ENCODE measurements at places on chromosomes 16 and 17. TPM values are rescaled to one million over a fixed set of nuclear protein-coding genes. Genes with fewer than 3 reads are reported as not detected.

- DNase-seq = no peak
These were observed 19.3 kb upstream of the RAI1 start for GRCh38 chr17:17661834-17662385.

DNA sequence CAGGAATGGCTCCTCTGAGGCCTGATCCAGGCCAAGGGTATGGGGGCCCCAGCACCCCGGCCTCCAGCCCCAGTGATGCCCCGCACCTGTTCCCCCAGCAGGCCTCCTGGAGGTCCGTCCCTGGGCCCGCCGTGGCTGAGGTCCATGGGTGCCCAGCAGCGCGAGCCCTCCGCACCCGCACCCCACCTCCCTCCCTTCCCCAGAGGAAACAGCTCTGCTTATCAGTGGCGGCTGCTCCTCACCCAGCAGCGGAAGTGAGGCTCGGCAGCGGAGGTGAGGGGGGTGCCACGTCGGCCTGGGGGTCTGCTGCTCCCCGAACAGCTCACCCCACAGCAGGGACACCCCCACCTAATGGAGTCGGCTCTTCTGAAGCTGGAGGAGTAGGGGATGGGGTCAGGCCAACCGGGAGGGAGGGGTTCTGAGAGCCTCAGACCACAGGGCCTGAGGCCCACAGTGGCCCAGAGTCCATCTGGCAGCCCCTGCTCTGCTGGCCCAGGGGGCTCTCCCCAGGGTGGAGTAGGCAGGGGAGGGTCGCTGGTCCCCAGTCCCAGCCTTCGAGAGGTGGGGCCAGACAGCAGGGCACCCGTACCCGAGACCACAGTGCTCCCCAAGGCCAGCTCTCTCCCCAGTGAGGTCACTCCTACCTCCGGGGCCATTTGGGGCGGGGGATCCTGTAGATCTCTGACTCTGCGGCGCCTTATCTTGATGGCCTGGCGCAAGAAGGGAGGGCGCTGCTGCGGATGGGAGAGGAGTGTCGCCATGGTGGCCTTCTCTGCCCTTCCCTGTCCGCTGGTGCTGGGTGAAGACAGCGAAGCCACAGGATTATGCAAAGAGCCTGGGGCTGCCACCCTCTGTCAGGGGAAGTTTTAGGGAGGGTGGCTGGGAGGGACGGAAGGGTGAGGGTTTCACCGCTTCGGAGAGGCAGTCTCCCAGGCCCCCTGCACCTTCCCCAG lies at the start of gene UNC13D:
Gene UNC13D (minus strand): TSS at position 828 of the 953 bp plus-strand sequence. CDS start 67 bp downstream, at position 761.
- DNase-seq = peak; percentile 95

- peak; percentile 12 for DNase-seq
These were observed 22.5 kb downstream of the KCTD19 start for GRCh38 chr16:67304020-67304419.

ABCA6 gene
- total RNA-seq = 5.5 TPM

SLC5A10 gene
- not detected for total RNA-seq

DNA sequence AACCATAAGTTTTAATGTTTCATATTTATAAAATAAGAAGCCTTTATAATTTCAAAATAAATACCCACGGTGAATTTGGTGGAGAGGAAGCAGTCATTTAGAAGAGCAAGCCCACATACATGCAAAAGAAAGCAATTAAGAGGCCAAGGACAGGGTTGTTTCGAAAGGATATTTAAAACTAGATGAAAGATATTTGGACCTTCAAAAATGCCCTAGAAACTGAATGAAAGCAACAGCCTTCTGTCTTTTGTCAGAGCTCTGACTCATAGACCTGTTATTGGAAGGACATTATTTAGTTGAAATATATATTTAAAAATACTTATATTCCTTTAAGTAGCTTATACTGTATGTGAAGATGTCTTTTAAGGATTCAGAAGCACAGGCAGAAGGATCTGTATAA lies 8.6 kb upstream of the METTL9 start:
- no peak for DNase-seq

GID4 gene
- total RNA-seq = 9.8 TPM

GRCh38 chr16:84059111-84059510 lies 16.5 kb upstream of the SLC38A8 start:
- DNase-seq = no peak

TBC1D3L gene
- total RNA-seq = 24.5 TPM

- no peak for DNase-seq
These were observed 330.3 kb upstream of the CDH5 start for GRCh38 chr16:66036184-66036583.

KRTAP16-1 gene
- not detected for total RNA-seq

CSH2 gene
- not detected for total RNA-seq

DNA sequence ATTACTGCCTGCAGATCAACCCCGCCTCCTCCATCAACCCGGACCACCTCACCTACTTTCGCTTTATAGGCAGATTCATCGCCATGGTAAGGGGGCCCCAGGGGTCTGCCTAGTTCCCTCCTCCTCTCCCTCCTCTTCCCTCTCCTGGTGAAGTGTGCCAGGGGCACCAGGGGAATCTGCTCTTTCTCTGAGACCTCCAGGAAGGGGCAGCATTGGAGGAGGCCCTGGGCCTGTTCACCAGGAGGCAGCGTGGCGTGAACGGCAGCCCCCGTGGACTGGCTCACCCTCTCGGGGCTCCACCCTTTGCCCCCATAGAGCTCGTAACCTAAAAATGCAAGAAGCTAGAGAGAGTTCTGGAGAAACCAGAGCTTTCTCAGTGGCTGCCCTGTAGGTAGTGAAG lies 17.1 kb upstream of the CLEC18A start:
- DNase-seq = peak; percentile 29

- DNase-seq = no peak
These were observed 89.0 kb upstream of the CDH5 start for GRCh38 chr16:66277311-66278070.

DNA sequence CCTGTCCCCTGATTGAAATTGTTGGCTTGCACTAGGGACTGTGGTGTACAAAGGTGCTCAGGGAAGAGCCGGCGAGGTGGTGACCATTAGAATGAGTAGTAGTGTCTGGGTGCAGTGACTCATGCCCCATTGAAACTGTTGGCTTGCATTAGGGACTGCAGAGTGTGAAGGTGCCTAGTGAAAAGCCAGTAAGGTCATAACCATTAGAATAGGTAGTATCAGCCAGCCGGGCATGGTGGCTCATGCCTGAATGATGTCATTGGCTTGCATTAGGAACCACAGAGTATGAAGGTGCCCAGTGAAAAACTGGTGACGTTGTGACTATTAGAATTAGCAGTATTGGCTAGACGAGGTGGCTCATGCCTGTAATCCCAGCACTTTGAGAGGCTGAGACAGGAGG lies 78.9 kb downstream of the ABCC6 start:
- no peak for DNase-seq

DNA sequence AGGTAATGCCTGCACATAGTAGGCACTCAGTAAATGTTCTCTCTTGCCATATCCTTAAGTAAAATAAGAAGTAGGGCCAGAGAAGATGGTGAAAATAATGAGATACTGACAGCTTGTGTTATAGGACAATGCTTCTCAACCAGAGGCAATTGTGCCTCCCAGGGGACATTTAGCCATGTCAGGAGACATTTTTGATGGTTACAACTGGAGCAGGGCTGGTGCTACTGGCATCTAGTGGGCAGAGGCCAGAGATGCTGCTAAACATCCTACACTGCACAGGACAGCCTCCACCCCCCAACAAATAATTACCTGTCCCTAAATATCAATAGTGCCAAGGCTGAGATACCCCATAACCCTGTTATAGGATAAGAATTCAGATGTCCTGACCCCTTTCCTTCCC lies 1.7 kb downstream of the RAD51D start:
- DNase-seq = no peak

DNA sequence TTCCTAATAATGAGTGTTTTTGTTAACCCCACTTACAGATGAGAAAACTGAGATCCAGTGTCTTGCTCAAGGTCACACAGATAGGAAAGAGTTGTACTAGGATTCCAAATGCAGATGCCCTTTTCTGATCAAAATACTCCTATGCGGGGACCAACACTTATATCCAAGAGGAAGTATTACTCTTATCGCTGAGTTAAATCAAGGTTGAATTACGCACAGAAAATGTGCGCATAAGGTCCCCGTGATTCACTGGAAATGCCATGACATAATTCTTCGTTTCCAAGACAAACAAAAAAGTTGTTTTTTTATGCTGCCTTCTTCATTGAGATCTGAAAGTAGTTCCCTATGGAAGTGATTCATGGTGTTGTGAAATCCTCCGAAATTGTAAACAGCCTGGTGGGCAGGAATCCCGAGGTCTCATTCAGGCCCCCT lies 463.8 kb upstream of the HSBP1 start:
- DNase-seq = no peak

SSTR5 gene
- total RNA-seq = not detected

- no peak for DNase-seq
These were observed 180.2 kb downstream of the RPTOR start for GRCh38 chr17:80724775-80725266.

DNA sequence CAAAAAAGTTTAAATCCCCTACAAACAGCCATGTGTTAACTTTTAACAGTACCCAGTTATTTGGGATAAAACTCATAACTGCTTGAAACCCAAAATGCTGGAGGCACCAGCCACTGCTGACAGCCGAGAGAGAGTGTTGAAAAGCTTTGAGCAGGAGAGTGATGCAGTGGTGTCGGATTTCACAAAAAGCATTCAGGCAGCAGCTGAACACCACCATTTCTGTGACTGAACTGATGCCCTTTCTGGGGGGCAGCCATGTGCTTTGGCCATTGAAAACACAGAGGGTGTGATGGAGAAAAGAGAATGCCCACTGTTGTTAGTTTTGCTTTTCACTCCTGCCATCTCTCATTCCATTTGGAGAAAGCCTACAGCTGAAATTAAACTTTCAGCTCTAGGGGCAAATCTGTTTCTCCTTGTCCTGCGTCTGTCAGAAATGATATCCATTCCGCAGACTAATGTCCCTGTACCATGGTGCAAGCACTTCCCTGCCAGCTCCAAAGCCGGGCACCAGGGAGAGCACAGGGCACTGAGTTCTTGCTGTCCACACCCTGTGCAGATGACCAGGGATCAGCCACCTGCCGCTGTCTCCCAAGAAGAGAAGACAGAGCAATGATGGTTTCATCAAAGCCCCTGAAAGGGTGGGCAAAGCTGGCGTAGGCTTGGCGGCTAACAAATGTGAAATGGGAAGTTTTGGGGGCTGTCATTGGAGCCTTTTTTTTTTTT lies 16.6 kb upstream of the MLYCD start:
- DNase-seq = no peak

- no peak for DNase-seq
These were observed 139.8 kb downstream of the ENGASE start for GRCh38 chr17:79214459-79214858.

GRAPL gene
- 52.8 TPM for total RNA-seq

GRCh38 chr17:54933921-54934320 lies 33.3 kb downstream of the TOM1L1 start:
- no peak for DNase-seq

- no peak for DNase-seq
These were observed 84.2 kb downstream of the ABCC6 start for GRCh38 chr16:16139061-16139460.

DNA sequence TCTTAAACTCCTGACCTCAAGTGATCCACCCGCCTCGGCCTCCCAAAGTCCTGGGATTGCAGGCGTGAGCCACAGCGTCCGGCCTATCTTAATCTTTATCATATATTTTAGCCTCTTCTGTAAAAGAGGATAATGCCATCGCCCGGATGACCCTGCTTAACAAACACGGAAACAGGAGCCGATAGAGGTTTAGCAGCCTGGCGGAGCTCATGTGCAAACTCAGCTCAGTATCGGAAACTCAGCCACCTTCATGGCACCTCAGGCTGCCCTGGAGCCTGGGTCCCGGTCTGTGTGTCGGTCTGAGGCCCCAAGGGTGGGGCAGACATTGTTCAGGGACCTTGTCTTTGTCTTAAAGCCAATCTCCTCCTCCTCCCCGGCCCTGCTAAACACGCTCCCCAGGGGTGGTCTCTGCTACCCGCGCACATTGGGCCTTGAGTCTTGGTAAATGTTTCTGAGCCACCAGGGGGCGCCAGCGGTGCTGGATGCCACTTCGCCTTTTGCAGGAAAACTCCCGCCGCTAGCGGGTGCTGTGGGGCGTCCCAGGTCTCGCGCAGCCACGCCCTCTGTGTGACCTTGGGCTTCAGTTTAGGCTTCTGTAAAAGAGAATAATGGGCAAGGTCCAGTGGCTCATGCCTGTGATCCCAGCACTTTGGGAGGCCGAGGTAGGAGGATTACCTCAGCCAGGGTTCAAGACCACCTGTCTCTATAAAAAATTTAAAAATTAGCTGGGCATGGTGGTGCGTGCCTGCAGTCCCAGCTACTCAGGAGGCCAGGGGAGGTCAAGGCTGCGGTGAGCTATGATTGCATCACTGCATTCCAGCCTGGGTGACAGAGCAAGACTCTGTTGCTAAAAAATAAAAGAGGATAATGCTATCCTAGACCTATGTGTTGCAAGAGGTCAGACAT lies 2.7 kb downstream of the CETP start:
- DNase-seq = peak; percentile 99

DPEP3 gene
- 1.5 TPM for total RNA-seq

GRCh38 chr17:181245-182049 lies at the start of gene DOC2B:
Gene DOC2B, minus strand, starts transcription at chr17:181650. Its CDS starts 171 bp downstream, at chr17:181479.
- peak; percentile 89 for DNase-seq

GRCh38 chr17:17416400-17417360 lies 60.1 kb upstream of the MED9 start:
- DNase-seq = no peak

ZNF469 gene
- total RNA-seq = 2.4 TPM

DNA sequence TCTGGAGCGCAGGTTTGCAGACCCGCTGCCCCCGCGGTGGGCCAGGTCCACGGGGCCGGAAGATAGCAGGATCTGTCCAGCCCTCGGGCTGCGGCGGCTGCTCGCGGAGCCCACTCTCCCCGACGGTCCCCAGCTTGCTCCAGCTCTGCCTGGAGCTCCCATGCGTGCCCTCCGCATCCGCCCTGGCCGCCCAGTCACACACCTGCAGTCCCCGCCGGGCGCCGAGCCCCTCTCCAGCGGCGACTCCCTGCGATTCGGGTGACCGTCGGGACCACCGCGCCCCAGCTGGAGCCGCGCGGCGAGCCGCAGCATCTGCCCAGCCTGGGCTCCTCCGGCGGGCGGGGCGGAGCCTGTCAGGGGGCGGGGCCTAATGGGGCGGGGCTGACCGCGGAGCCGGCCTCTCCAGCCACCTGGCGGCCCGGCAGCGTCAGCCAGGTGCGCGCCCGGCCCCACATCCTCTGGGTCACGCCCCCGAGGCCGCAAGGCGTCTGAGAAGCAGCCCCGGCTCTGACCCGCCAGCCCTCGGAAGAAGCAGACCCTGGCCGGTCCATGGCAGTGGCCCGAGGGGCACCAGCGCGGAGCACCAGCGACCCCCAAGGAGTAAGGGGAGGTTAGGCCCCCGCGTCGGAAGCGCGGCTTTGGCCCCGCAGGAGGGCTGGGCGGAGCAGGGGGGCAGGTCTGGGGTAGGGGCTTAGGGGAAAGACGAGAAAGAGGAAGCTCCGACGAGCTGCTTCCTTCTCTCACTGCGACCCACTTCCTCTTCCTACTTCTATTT lies at the start of gene PIK3R5:
Gene PIK3R5 (minus strand): TSS at position 314 of the 775 bp plus-strand sequence. CDS start 54,213 bp downstream, outside the sequence.
- peak; percentile 97 for DNase-seq

- no peak for DNase-seq
These were observed 29.4 kb upstream of the MTSS2 start for GRCh38 chr16:70715055-70715858.

- DNase-seq = no peak
These were observed 378.0 kb downstream of the SLC39A11 start for GRCh38 chr17:72714357-72714966.

CLEC3A gene
- total RNA-seq = not detected

Data from spleen (tissue), 13 donors.